ENCODE measurements at places on chromosomes 3 and 15.
A peak's percentile ranks its signal among the peaks of the same experiment; 100 is the strongest.

DNA sequence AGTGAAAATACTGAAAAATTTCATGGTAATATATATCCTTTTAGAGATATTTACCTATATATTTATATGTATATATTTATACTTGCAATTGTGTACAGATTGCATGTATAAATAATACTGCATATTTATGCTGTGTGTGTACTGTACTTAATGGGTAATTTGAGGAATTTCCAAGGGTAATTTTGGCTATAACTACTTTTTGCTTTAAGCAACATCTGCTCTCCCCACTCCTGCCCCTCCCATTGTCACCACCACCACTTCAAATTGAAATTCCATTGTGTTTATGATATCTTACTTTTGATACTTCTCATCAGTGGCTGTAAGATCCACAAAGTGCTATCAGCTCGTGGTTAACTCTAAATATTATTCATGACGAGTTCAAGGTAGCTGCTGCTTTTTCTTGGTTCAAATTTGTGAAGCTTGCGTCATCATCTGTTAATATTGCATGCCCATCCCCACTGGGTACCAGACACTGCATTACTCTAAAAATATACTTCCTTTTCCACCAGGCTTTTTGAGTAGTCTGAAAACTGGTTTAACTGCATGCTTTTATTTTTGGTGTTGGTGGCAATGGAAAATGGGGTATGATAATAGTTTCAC, 91.7 kb upstream of the MITF start:
- no peak for DNase-seq

DNA sequence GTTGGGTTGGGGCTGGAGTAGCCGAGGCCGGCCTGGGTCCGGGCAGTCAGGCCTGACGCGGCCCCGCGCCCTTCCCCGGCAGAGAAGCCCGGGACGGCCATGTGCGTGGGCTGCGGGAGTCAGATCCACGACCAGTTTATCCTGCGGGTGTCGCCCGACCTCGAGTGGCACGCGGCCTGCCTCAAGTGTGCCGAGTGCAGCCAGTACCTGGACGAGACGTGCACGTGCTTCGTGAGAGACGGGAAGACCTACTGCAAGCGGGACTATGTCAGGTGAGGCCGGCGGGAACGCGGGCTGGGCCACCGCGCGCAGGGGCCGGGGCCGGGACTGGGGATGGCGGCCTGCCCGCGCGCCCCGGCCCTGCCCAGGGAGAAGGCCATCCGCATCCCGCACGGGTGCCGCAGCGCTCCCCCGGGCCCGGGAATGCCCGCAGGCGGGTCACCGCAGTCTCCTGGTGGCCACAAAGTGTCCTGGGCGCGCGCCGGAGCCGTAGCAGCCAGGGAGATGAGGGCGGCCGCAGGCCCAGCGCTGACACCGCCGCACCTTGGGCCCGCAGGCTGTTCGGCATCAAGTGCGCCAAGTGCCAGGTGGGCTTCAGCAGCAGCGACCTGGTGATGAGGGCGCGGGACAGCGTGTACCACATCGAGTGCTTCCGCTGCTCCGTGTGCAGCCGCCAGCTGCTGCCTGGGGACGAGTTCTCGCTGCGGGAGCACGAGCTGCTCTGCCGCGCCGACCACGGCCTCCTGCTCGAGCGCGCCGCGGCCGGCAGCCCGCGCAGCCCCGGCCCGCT, 1.3 kb downstream of the ISL2 start:
- DNase-seq = no peak

DNA sequence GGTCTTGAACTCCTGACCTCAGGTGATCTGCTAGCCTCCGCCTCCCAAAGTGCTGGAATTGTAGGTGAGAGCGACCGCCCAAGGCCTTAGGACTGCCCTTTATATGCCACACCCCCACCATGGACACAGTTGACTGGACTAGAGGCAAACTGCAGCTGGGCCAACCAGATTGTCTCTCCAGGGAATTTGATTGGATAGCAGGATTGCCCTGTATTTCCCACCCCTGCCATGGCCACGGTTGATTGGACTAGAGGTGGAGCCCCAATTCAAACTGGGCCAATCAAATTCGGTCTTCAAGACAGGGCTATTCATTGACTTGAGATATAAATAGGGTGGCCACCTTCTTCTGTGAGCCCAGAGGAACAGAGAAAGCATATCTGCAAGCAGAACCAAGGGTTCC, 6.9 kb upstream of the CLPX start:
- no peak for DNase-seq

DNA sequence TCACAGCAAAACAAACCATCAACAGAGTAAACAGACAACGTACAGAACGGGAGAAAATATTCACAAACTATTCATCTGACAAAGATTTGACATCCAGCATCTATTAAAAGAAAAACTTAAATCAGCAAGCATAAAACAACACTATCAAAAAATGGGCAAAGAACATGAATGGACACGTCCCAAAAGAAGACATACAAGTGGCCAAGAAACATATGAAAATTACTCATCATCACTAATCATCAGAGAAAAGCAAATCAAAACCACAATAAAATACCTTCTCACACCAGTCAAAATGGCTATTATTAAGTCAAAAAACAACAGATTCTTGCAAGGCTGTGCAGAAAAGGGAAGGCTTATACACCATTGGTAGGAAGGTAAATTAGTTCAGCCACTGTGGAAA, 13.7 kb upstream of the SERPINI2 start:
- no peak for DNase-seq

DNA sequence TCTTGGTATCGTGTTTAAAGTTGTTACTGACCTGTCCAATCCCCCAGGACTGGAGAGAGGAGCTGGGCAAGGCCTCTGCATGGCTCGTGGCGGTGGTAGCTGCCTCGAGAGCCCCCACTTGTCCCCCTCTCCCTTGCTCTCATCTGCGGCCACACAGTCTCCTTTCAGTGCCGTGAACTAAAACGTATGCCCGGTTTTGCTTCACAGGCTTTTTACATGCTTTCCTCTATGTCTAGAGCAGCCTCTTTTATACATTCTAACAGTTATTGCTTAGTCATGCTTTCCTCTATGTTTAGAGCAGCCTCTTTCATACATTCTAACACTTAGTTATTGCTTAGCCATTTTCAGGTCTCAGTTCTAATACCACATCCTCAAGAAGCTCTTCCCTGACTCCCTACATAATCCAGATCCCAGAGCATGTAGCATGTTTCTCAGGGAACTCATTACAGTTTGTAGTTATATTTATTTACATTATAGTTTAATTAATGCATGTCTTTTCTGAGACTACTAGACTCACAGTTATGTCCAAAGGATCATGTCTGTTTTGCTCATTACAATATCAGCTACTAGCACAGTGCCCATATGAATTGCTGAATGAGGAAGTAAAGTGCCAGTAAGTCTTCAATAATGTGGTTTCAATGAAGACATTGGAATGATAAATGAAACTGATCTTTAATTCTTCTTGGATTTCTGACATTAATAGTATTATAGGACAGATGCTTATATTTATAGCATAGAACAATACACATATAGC, 66.5 kb upstream of the TBL1XR1 start:
- DNase-seq = no peak

GRCh38 chr3:177281292-177282118, 84.2 kb upstream of the TBL1XR1 start:
- DNase-seq = no peak

GRCh38 chr15:95489103-95489502, 841.4 kb upstream of the NR2F2 start:
- no peak for DNase-seq

DNA sequence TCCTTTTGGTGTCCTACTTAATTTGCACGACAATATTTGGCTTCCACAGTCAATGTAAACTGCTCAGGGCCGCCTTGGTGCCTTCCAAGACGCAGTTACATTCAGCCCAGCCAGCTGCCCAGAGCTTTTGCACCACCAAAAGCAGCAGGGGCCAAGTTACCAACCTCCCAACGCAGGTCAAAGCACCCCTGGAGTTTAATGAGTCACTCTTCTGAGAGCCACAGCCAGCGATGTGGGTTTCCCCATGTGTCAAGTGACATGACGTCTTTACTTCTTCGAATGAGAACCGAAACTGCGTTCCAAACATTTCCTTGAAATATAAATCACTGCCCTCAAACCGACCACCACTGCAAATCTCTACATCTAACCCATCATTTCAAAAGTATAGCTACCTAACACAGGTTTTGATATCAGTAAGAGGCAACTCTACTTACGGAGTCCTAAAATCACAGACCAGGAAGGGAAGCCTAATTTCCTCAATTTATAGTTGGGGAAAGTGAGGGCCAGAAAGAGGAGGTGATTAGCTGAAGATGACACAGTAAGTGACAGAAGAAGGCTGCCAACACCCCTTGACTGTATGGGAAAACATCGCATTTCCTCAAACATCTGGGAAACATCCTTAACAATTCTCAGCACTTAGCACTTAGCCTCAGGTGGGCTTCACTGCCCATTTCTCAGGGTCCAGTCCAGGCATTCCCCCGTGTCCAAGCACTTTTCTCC, 24.5 kb downstream of the MB21D2 start:
- peak; percentile 10 for DNase-seq

- no peak for DNase-seq
Observed at GRCh38 chr3:152056481-152056880, 183.0 kb downstream of the SUCNR1 start.

- no peak for DNase-seq
Observed at GRCh38 chr3:101722394-101723173, 1.8 kb upstream of the CEP97 start.

DNA sequence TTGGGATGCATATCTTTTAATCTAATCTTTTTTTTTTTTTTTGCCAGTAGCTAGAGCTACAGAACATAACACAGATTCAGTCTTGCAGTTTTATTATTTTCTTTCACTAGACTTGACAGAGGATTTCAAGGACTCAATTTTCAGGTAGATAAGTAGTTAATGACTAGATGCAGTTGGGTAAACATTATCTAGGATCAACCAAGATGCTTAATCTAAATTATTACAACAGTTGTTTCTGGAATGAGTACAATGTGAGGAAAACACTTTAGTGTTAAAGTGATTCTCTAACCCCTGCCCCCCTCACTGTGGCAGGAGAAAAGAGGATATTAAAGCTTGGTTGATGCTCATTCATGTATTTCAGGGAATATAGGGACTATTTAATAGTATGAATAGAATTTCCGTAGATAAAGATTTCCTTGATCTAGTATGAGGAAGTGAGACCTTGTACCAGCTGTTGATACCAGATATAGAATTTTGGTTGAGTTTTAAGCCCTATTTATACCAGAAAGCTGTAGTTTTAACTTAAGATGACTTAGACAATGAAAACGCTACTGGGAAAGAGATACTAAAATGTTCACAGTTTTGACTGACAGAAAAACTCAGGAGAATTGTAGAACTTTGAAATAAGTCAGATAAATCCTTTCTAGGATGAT, 389.0 kb upstream of the C2CD4B start:
- no peak for DNase-seq

DNA sequence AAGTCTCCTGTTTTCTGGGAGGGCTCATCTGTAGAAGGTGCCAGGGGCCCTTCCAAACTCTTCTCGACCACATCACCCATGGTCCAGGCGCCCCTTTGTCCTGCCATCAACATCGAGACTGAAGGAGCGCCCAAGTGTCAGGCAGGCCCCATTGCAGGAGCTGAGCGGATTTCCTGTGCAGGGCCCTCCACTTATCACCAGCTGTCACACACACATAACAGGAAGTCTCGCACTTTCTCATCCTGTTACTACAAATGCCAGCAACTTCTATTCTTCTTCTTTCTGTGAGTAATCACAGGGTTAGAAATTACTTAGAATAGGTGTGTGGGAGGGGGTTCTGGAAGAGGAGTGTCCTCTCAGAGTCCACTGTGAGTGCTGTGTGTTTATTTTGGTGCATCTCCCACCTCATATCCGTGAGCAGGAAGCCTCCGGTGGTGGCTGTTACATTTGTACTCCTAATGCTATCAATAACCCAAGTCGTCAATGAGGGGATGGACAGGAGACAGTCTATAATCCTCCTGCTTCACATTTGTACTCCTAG, at the start of gene KLHL6:
Gene KLHL6 (minus strand): TSS at position 166 of the 541 bp plus-strand sequence. CDS start 53 bp downstream, at position 113.
- no peak for DNase-seq

GRCh38 chr3:175207361-175207760, 348.2 kb downstream of the NAALADL2 start:
- DNase-seq = no peak

GRCh38 chr3:150149651-150150051, 179.0 kb upstream of the PFN2 start:
- peak; percentile 66 for DNase-seq

DNA sequence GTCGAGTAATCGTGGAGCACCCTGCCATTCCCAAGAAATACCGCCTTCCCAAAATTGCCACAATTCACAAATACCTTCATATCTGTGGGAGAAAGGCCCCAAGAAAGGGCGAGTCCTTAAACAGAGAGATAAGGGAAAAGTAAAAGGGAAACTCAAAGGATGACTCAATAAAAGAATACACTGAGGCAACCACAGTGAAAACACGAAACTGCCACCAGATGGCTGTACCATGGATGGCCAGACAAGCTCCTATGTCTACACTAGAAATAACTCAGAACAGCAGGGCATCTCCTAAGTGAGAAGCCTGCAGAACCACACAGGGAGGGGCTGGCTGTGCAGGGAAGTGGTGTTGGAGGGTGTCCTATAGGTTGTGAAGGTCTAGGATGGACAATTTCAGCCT, 25.0 kb downstream of the SRGAP3 start:
- no peak for DNase-seq

- peak; percentile 50 for DNase-seq
Observed at GRCh38 chr3:118987477-118987876, 47.2 kb downstream of the IGSF11 start.

DNA sequence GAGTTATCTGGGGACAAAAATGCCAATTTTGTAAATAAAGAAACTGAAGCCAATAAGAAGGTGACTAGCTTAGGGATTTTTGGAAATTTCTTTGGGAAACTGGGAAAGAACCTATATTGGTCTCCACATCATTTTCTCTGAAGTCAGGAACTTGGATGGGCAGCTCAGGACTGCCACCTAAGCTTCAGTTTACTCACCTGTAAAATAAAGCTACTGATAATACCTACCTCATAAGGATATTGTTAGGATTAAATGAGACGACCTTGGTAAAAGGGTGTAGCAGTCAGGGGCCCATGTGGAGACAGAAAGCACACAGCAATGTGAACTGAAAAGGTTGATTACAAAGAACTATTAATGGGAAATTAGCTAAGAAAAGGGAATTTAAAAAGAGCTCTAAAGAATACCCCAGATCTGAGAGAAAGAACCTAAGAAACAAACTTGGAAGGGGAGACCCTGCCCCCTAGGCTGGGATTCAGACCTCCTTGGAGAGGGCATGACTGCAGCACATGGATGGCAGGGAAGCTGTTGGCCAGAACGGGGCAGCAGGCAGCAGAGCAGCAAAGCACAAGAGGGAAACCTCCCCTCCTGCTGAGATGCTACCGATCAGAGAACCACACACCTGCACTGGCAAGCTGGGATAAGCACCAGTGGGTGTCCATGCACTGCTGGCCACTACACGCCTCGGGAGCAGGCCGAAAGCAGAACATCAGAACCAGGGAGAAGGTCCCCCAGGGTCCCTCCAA, 83.7 kb upstream of the THBS1 start:
- no peak for DNase-seq

DNA sequence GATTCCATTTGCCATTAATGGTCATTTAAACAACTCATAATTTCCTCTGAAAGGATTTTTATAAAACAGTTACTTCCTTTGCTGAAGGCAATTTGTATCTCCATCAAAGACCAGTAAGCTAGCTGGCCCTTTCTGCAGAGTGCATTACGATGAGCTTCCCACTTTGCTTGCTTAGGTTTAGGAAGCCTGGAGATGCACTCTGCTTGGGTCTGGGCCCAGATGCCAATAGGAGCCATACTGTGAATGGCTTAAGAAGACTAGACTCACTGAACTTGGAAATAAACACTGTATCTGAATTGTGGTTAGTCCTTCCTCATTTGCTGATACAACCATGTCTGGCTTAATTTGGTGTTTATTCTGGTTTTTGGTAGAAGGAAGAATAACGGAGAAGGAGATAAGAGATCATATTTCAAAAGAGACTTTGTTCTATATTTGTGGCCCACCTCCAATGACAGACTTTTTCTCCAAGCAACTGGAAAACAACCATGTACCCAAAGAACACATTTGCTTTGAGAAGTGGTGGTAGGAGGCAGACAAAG, 38.1 kb downstream of the OXNAD1 start:
- no peak for DNase-seq

Measured in prostate gland (tissue), 2 donors.